ENCODE measurements at places on chromosomes 4 and X. TPM values are rescaled to one million over a fixed set of nuclear protein-coding genes. Genes with fewer than 3 reads are reported as not detected.

GRCh38 chr4:94640151-94640550, 117.6 kb upstream of the BMPR1B start:
- DNase-seq = no peak

Gene CTAG1B
- total RNA-seq = not detected

DNA sequence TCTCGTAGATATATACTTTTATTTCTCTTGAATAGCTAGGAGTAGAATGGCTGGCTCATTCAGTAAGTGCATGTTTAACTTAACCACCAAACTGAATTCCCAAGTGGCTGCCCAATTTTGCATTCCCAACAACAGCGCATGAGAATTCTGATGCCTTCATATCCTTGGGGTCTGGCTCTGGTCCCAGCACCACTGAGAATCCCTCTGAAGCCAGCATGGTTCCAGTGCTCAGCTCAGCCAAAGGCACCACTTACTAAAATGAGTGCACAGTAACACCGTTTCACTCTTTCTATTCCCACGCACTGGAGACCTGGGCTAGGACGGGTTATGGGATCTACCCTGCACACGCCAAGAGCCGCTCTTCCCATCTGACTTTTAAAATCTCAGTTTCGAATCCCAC, 60.4 kb downstream of the CASP3 start:
- DNase-seq = no peak

GRCh38 chr4:94570558-94570957, 118.8 kb downstream of the PDLIM5 start:
- no peak for DNase-seq

Gene TCEAL6
- total RNA-seq = not detected

- DNase-seq = no peak
Measured at GRCh38 chr4:123943976-123944375, 547.4 kb downstream of the SPRY1 start.

Gene FREM3
- not detected for total RNA-seq

- no peak for DNase-seq
Measured at GRCh38 chr4:55834086-55834795, 14.7 kb downstream of the EXOC1L start.

Gene AREG
- total RNA-seq = 22.8 TPM

Gene NR3C2
- 23.8 TPM for total RNA-seq

Gene SUPT20HL2
- not detected for total RNA-seq

Gene TMEM31
- total RNA-seq = not detected

DNA sequence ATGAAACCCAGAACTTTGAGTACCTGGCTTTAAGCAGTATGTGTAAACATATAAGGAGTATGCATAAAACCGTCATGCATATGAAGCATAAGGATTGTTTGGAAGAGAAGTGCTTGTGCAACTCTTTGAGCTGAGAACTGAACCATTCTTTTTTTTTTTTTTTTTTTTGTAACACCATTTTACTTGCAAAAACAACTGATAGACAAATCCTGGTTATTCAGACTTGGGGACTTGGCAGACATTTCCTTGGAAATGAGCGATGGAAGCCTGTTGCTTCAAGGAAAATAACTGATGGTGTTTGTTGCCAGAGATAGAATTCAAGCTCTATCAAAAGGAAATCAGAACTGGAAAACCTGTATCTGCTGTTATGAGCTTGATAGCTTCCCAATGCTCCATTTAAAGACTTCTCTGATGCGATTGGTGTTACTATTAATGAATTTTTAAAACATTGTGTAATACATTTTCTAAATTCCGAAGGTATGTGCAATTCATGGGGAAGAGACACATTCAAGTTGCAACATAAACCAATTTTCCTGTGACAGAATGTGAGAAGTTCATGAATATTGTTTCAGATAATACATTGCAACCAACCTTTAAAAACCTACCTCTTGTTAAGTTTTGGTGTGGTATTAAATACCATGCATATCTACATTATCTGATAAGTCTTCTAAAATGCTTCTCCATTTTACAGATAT, 47.0 kb upstream of the FAT1 start:
- no peak for DNase-seq

DNA sequence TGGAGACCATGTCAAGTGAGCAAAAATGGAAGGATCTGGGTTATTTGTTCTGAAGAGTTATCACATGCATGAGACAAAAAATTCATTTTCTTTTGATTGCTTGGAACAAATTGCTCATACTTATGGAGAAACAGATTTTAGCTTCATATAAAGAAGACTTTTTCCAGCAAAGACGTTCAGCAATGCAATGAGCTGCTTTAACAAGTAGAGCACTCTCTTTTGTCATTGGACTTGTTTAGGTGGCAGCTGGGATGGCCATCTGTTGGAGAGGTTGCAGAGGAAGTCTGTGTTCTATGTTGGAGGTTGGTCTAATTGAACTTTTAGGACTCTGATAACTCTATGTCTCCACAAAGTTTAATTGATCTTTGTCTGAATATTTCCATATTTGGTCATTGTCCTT, 19.9 kb upstream of the CEP135 start:
- no peak for DNase-seq

- no peak for DNase-seq
Measured at GRCh38 chr4:125833-126232, 1.5 kb downstream of the ZNF718 start.

Gene CXCL6
- 1.5 TPM for total RNA-seq

Gene GPRASP3
- total RNA-seq = 4.8 TPM

Gene CETN2
- total RNA-seq = 20.3 TPM

DNA sequence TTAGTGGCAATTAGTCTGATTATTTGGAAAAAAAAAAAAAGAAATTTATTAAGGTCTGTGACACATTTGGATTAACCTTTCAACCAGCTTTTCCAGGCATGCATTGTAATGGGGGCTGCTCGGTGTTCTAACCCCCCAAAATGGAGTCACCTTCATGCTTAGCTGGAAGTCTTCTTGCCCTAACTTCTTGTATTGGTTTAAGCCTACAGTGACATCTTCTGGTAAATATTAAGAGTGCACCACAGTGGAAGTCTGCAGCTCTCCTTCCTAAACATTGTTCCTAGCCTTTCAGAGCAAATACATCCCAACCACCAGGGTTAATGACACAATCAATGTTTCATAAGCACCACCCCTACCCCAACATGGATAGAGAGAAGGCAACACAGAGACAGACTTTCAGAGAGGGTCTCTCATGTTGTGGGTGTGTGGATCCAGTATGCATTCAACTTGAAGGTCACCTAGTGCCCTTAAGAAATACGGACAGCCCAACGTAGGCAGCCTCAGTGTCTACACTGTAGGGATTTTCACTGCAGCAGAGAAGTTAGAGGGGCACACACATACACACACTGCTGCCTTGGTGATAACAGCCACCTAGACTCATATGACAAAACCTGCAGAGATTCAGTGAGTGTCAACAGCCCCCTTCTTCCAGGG, 142.9 kb upstream of the MBNL3 start:
- DNase-seq = no peak

GRCh38 chrX:42398967-42399631, 378.9 kb downstream of the PPP1R2C start:
- DNase-seq = no peak

- no peak for DNase-seq
Measured at GRCh38 chr4:30924495-30924894, 204.3 kb downstream of the PCDH7 start.

DNA sequence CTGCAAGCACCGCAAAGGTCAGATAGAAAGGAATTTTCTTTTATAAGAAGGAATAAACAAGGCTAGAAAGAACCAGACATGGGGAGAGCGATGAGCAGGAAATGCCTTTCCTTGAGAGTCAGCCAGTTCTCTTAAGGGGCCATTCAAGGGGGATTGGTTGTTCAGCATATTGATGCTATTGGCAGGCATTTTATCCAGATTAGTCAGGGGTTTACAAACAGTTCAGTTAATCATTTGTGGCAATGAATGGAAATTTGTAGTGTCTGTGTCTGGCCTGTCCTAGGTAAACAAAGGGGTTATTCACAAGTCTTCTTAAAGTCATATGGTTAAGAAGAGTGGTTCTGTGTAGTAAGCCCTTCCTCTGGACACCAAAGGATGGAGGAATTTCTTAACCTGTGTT, 184.7 kb upstream of the FRMPD4 start:
- DNase-seq = no peak

- no peak for DNase-seq
Measured at GRCh38 chr4:55610381-55610780, 18.3 kb upstream of the PDCL2 start.

Gene GDI1
- 76.8 TPM for total RNA-seq

- DNase-seq = no peak
Measured at GRCh38 chr4:152690706-152691651, 11.2 kb upstream of the TMEM154 start.

Gene STAG2
- total RNA-seq = 34.6 TPM

DNA sequence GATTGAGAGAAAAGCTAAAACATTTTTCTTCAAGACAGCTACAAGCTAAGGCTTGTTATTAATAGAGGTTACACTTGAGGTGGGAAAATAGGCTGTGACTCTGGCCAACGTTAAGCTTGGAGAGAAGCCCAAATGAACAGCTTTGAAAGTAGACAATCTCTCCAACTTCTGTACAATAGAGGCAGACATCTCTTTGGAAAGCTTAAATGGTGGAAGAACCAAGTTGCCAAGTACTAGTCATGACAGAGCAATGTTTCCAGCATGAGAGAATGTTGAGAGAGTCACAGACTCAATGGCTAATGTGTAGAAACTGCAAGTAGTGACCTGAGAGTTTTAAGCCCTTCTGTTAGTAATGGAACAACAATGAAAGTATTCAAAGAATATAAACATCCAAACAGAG, 298.1 kb downstream of the INPP4B start:
- DNase-seq = no peak

DNA sequence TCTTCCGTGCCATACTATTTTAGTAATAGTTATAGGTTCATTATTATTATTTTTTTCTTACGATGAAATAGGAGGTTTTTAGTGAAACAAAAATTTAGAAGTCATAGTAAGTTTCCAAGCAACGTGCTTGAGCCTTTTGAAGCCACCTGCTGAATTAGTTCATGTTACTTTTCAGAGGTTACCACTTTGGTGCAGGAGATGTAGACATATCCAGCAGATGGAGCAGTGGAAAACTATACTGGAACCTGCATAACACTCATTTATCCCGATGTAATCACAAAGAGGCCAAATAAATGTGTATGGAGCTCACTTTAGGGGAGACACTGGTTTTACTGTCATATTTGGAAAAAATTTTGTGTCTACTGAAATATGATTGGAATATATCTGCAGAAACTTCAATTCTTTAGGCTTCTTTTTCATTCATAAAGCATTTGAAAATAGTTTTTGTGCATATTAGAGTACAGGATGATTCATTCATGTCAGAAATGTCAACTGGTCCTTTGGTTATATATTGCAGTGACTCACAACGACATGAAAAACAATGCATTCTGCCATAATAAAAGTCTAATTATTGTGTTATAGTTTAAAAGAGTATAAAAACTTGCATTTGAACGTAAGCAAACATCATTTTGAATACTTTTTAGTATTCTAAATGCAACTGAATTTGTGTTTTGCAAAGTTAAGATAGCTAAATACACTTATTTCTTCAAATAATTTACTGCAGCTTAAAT, 2182.9 kb upstream of the TENM3 start:
- DNase-seq = no peak

DNA sequence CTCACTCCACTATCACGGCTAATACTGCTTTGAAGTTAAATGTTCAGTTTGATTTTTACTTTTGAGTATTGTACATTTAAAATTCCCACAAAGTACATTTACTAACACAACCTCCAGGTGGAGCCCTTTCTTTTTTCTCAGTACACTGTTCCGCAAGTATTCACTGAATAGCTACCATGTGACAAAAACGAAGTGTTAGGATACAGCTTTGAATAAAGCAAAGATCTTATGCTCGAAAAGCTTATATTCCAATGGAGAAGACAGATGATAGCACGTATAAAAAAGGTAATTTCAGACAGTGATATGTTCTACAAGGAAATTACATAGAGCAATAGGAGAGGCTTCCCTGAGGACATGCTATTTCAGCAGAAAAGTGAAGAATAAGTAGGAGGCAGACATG, 60.7 kb upstream of the ABCG2 start:
- DNase-seq = no peak

DNA sequence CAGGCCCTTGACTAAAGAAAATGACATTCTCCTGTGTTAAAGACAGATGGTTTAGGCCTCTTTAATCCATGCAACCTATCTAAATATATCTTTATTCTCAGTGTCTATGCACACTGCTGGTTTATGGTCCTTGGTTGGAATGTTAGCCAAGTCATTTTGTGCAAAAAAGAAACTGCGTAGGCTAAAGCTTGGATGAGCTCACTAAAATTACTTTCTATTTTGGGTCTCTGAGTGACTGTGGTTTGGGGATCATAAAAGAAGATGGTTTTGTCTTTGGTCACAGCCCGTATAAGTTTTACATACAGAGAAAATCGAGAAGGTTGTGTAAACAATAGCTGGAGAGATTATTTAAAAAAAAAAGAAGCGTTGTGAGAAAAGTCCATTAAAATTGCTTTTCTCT, 443.6 kb downstream of the UBE2NL start:
- no peak for DNase-seq

DNA sequence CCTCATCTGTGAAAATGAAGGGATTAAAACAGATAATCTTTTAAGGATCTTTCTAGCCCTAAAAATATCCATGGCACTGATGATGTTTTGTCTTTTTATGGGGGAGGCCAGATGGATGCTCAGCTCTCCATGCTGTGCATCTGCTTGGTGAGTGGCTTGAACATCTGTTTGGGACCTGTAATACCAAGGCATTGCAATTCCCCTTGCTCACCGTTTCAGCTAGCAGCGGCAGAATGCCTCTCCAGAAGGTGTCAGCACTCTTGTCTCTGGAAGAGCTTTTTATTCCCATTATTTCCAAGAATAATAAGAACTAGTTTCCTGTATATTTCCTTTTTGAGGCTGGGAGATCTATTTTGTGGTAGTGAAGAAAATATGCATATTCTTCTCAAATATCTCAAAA, 151.9 kb upstream of the ANK2 start:
- DNase-seq = no peak

Gene F8A3
- 5.9 TPM for total RNA-seq

GRCh38 chr4:187179086-187180058, 455.7 kb upstream of the FAT1 start:
- DNase-seq = no peak

DNA sequence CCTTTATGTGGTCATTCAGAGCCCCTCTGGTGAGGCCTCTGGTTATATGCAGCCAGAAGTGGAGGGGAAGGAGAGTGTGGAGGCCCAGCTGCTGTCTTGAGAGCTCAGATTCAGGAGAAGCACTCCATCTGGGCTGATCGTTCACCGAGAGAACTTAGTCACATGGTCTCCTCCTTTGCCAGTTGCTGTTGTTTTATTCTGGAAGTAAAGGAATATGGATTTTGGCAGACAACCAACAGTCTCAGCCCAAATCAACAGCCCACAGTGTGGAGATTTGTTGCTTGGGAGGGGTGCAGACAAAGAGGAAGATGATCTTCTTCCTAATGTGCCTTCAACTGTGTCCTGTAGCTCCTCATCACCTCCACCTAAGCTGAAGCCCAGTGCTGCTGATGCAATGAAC, 355.4 kb downstream of the ANK2 start:
- DNase-seq = no peak

- no peak for DNase-seq
Measured at GRCh38 chr4:5054532-5054931, 3.3 kb downstream of the STK32B start.

Gene C4orf50
- total RNA-seq = 0.03 TPM

Data from left cardiac atrium (tissue), 4 donors.